ENCODE measurements at places on chromosomes 3 and 15. TPM values are rescaled to one million over a fixed set of nuclear protein-coding genes. Genes with fewer than 3 reads are reported as not detected.
A peak's percentile ranks its signal among the peaks of the same experiment; 100 is the strongest.

CELSR3 gene
- 0.78 TPM for total RNA-seq

CCRL2 gene
- 3.0 TPM for total RNA-seq

LRTM1 gene
- total RNA-seq = not detected

RYR3 gene
- total RNA-seq = 10.2 TPM

ZMYND10 gene
- total RNA-seq = not detected

TIMP4 gene
- total RNA-seq = 29.2 TPM

POPDC2 gene
- total RNA-seq = 83.8 TPM

GPR171 gene
- total RNA-seq = 2.0 TPM

ALS2CL gene
- 4.8 TPM for total RNA-seq

LIPC gene
- 0.32 TPM for total RNA-seq

NOX5 gene
- total RNA-seq = 0.12 TPM

SSUH2 gene
- not detected for total RNA-seq

- ATAC-seq = no peak
Measured at GRCh38 chr15:46127361-46127874, 492.6 kb downstream of the SQOR start.

- no peak for ATAC-seq
Measured at GRCh38 chr3:29850641-29851040, 569.8 kb downstream of the RBMS3 start.

DNA sequence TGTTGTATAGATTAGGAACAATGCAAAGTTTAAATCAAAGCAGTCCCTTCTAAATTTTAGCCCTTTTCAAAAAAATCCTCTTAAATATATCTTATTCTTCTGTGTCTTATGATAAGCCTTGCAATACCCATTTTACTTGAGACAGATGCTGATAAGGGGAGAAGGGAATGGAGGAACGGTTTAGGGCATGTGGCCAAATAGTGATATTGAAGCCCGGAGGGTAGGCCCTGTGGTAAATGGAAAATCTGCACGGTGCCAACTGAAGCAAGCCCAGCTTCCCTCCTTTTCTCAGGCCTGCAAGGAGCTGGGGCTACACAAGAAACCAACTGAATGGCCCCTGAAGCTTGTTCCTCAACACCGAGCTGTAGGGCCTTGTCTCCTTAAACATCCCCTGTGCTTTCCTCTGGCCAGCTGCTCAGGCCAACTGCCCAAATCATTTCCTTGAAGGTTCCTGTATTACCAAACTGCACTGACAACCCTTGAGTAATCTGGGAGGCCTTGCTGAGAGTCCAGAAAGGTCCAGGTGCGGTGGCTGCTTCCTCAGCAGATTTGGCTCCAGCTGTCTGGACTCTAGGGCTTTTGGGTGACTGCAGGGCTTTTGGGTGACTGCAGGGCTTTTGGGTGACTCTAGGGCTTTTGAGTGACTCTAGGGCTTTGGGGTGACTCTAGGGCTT is 67.2 kb downstream of the NCEH1 start:
- no peak for ATAC-seq

- peak; percentile 44 for ATAC-seq
Measured at GRCh38 chr15:60798821-60799220, 319.9 kb upstream of the ICE2 start.

DNA sequence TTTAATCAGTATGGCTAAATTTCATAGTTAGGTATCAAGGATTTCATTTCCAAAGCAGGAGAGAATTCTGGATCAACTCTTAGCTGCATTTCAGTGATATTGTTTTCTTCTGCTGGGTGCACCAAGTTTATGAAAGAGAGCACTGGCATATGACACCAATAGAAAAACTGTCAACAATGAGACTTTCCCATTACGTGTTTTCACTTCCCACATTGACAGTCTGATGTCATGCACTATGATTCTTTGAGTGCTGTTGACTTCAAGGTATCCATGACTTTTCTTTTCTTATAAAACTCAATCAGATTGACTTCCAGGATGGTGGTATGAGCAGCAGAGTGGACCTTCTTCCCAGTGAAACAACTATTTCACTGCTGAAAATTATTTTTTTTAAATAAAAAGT is 476.1 kb downstream of the EDEM1 start:
- ATAC-seq = no peak

DNA sequence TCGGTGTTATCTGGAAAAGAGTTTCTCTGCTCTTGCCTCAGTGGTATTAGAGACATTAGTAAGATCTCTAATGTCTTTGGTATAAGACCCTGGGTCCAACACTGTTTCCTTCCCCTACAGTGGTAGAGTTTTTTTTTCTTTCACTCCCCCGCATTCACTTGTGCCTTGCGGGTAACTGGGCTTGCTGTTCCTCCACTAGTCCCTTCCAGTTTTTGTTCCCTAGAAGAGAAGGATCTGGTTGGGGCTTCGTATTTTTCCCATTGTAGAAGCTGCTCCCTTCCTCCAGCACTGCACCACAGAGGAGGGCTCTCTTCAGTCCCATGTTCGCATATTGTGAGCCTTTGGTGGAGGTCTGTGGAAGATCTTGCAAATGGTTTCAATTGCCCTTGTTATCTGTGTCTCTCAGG is 13.7 kb downstream of the CTDSPL2 start:
- no peak for ATAC-seq

DNA sequence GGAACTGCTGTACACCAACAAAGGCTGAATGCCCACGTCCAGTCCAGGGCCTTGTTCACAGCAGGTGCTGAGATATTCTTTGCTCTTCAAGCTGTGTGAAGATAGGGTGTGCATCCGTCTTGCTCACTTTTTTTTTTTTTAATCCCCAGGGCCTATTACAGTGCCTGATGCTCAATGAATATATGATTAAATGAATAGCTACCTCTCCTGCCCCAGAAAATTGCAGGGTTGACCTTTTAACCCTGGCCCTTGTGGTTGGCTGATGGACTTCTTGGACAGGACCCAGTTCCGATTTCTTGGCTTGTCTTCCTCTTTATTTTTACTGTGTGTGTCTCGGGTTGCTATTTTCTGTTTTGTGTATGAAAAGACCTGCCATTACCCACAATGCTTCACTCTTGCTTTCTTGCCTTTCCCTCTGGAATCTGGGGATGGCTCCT is 2.9 kb upstream of the FYTTD1 start:
- no peak for ATAC-seq

GRCh38 chr15:61756071-61756820 is 304.0 kb downstream of the VPS13C start:
- ATAC-seq = no peak

DNA sequence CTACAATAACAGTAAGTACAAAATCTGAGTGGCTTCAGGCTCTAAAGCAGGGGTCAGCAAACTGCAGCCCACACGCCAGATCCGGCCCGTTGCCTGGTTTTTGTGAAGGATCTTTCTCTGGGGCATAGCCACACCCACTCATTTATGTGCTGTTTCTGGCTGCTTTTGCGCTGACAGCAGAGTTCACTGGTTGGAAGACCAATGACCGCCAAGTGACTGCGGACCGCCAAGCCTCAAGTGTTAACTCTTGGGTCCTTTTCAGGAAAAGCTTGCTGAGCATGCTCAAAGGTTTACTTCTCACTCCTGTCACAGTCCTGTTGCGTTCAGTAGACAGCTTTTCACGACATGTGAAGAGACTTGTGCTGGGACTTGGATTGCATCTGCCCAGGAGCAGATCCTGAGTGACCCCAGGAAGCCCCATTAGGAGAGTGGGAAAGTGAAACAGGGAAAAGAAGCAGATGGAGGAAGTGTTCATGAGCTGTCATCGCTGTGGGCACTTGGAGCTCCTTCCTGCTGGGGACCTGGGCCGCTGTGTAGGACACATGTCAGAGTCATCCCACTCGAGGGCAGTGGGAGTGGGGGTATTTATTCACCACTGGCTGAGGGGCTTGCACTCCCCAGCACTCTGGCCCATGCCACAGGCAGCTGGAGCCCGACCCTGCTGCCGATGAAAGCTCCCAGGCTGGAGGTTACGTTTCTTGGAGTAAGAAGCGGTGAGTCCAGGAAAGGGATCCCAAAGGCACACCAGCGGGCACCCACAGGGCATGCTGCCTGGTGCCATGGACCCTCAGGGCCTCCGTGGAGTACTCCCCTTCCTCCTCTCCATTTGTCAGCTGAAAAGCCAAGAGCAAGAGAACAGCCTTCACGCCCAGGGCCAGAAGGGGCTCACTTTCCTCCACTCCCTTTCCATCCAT is 249.1 kb downstream of the PLCL2 start:
- ATAC-seq = no peak

DNA sequence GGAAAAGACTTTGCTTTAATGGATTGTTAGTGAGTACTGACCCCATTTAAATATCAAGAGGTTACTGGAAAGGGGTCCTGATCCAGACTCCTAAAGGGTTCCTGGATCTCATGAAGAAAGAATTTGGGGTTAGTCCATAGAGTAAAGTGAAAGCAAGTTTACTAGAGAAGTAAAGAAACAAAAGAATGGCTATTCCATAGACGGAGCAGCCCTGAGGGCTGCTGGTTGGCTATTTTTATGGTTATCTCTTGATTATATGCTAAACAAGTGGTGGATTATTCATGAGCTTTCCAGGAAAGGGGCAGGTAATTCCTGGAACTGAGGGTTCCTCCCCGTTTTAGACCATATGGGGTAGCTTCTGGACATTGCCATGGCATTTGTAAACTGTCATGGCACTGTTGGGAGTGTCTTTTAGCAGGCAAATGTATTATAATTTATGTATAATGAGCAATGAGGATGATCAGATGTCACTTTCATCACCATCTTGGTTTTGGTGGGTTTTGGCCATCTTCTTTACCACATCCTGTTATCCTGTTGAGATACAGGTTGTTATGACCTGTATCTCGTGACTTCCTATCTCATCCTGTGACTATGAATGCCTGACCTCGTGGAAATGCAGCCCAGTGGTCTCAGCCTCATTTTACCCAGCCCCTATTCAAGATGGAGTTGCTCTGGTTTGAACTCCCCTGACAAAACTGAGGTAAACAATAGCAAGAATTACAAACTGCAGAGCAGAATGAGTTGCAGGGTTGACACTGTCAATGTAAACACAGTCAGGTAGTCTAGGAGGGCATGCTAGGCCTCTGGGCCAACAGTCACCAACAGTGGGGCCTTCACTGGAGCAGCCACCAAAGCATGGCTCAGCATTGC is 10.3 kb upstream of the GPR160 start:
- no peak for ATAC-seq

DNA sequence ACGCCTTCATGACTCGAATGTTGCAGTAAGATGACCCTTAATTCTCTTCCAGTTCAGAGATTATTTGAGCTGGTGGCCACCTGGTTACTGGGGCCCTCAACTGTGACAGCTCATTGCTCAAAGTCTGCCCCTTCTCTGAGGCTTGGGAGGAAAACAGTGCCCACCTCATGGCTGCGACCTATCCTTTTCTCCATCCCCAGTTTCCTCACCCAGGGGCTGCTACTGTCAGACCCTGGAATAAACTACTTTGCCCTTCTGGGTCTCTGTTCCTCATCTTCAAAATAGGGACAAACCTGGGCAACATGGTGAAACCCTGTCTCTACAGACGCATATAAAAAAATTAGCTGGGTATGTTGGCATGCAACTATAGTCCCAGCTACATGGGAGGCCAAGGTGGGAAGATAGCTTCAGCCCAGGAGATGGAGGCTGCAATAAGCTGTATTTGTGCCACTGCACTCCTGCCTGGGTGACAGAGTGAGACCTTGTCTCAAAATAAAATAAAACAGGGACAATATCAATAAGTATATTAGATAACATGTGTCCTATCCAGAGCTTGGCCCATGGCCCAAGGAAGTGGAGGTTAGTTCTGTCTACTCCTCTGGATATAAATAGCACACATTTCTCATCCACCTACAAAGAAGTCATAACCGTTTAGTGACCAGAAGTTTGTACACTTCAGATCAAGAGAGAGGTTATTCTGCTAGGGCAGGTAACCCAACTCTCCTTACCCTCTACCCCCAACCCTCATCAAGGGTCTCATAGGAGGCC is 2.2 kb upstream of the RASL12 start:
- no peak for ATAC-seq

DNA sequence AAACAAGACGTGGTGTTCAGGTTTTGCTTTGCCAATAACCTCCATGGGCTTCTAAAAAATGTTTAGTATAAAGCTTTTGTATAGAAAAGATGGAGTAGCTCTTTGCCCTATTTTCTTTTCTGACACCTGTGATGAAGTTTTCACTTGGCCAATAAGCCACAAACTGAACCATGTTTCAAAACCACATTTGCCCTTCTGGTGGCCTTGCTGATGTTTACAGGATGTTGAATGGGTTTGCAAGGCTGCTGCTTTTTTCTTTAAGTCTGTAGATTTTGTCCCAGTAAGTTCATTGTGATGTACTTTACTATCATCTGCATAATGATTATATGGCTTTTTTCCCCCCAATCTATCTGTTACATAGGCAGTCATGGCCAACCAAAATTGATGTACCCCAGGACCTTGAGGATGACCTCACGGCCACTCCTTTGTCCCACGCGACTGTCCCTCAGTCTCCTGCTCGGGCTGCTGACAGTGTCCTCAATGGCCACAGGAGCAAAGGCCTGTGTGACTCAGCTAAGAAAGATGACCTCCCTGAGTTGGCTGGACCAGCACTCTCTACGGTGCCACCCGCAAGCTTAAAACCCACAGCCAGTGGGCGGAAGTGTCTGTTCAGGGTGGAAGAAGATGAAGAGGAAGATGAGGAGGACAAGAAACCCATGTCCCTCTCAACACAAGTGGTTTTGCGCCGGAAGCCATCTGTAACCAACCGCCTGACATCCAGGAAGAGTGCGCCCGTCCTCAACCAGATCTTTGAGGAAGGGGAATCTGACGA is 60.8 kb downstream of the SNRK start:
- ATAC-seq = no peak

- peak; percentile 26 for ATAC-seq
Measured at GRCh38 chr15:99408236-99409096, 157.2 kb downstream of the LRRC28 start.

GRCh38 chr15:71511796-71512681 is 298.3 kb upstream of the NR2E3 start:
- no peak for ATAC-seq

- ATAC-seq = no peak
Measured at GRCh38 chr3:4904811-4905695, 74.2 kb upstream of the BHLHE40 start.

DNA sequence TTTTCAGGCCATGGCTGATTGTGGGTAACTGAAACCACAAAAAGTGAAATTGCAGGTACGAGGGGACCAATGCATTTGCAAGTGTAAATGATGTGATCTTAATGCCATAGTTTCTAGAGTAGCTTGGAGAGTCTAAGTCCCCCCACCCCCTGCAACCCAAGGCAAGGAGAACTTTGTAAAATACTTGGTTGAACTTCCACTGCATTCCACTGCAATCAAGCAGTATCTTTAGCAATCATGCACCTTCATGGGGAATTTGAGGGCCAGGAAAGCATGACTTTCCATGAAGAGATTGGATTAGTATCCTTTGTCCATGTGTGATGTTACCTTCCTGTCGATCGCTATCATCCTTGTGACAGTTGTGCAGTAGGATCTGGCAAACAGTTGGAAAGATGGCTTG is 11.4 kb upstream of the CYP8B1 start:
- no peak for ATAC-seq

DNA sequence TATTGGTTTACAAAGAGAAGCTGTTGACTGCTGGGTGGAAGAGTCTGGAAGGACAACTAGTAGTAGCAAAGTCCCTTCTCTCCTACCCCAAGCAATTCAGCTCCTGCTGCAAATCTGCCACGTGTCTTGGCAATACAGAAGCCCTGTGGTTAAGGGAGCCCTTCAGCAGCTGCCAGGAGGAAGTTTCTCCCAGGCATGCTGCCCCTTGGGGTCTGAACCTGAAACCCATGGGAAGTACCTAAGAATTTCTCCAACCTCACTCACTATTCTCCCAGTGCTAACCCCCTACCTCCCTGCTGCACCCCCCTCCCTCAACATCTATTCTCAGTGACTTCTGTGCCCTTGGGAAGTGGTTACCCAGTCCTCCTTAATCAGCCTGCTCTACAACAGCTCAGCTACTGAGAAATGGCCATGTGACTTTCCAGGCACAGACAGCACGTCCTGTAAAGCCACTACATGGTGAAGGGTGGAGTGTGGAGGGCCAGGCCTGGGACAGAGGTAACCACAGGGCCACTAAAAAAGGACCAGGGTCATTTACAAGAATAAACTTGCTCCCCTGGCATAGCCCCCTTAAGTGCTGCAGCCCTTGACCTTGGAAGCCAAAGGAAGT is 316.6 kb downstream of the NTRK3 start:
- no peak for ATAC-seq

Measured in gastroesophageal sphincter (tissue), 4 donors.